ENCODE measurements at places on chromosomes 4 and X.
A peak's percentile ranks its signal among the peaks of the same experiment; 100 is the strongest.

GRCh38 chr4:125529071-125529470 lies 214.3 kb downstream of the FAT4 start:
- no peak for DNase-seq

- no peak for DNase-seq
These were observed 36.8 kb upstream of the ARSD start for GRCh38 chrX:2965965-2966364.

DNA sequence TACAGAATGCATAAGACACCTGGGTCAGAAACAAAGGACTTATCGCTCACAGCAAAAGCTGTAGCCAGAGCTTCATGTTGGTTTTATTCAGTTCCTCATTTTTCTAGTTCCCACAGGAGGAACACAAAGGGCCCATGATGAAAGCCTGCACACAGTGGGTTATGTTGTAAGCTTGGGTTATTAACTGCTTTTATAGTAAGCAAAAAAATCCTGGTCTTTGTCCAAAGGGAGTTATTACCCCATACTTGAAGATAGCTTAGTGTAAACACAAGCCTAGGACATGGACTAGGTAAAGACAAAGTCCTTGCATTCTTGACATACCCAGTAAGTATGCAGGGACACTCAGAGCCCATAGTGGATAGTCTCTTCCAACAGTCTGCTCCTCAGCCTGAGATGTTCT lies 11.7 kb downstream of the BBS12 start:
- no peak for DNase-seq

- DNase-seq: no peak
These were observed 385.2 kb downstream of the BMPR1B start for GRCh38 chr4:95142932-95143331.

DNA sequence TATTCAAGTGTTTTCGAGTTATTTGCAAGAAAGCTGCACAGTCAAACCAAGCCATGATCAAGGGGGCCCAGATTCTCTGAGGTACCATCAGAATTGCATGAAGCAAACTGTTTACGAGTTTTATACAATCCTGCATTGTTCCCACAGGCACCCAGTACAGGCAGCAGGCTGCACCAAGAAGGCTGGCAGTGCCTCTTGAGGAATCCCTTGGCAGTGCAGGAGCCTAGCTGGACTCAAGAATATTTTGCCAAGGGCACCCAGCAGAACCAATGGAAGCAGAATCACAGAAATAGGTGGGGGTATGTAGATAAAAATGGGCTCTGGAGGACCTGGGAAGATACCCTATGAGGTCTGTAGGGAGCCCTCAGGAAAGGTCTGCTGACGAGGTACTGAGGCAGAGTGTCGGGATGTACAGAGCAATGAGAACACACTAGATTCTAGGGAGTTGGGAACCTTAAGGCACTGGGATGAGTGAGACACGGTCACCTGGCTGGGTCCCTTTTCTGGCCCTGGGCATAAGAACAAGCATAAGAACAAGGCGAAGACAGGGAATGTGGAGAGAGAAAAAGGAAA lies 2.5 kb upstream of the PLP1 start:
- no peak for DNase-seq

DNA sequence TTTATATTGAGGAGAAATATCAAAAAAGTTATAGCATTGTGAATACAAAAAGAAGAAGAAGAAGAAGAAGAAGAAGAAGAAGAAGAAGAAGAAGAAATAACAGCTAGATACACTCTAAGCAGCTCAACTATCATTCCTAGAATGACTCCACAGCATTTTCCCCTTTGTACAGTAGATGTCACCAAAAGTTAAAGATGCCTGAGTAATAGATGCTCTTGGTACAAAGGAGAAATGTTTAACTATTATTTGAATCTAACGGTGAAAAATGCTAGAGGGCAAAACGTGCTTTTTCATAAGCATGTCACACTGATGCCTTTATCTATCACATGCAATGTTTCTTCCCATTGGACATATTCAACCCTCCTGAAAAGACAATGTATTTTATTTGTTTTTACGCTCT lies 178.4 kb upstream of the GPRIN3 start:
- no peak for DNase-seq

GRCh38 chr4:186037692-186038658 lies 31.0 kb upstream of the TLR3 start:
- peak; percentile 52 for DNase-seq

DNA sequence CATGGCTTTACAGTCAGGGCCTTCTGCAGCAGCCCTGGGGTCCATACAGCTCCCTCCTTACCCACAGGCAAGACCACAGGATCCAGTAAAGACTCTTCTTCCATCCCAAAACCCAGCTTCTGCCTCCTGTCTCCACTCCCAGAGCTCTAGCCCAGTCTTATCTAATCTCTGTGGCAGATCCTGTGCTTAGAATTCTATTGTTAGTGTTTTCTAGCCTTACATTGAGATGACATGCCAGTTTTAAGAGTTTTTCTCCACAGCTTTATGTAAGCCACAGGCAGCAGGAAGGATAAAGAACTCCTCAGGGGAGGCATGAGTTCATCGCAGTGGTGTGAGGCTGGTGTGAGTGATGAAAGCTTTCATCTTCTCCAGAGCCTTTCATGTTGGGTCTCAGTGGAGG lies 129.1 kb downstream of the RCHY1 start:
- no peak for DNase-seq

Measured in D721Med (cell line).